Heart left ventricle (tissue), 16 donors: ENCODE measurements at places on chromosomes 1 and 21. TPM values are rescaled to one million over a fixed set of nuclear protein-coding genes. Genes with fewer than 3 reads are reported as not detected.

Gene TOMM40L
- total RNA-seq: 34.2 TPM

Gene BTBD8
- 3.1 TPM for total RNA-seq

DNA sequence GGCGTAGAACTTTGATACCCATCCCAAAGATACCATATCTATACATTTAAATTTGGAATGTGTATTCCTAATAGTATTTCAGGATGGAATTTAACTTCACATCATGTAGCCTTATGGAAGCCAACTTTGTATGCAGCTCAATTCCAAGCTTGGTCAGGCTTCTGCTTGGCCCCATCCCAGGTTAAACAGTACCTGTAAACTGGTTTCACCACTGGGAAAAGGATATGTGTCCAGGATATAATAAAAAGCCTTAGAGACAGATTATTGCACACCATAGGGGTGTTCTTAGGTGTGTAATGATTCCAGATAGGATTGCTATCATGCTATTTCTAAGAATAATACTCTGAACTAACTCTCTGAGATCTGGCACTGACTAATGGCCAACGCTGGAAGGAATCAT, 28.1 kb downstream of the ADAM30 start:
- no peak overlapping the region for H3K27ac ChIP-seq
- H3K4me1 ChIP-seq: peaks cover 2% of the 10 kb centered on the region
- no peaks in the 10 kb centered on the region for H3K27me3 ChIP-seq
- H3K4me3 ChIP-seq: no peak overlapping the region
- H3K36me3 ChIP-seq: no peaks in the 10 kb centered on the region

Gene APP
- 395 TPM for total RNA-seq

GRCh38 chr1:214615871-214616270, 12.9 kb downstream of the CENPF start:
- no peak for DNase-seq
- H3K4me3 ChIP-seq: no peak overlapping the region
- no peaks in the 10 kb centered on the region for H3K4me1 ChIP-seq
- no peak overlapping the region for H3K27ac ChIP-seq
- no peaks in the 10 kb centered on the region for H3K36me3 ChIP-seq

Gene OR2T35
- total RNA-seq: not detected

GRCh38 chr1:2989976-2990375, 31.3 kb upstream of the ACTRT2 start:
- H3K4me1 ChIP-seq: no peaks in the 10 kb centered on the region
- H3K27me3 ChIP-seq: no peaks in the 10 kb centered on the region
- no peaks in the 10 kb centered on the region for H3K36me3 ChIP-seq
- no peak for DNase-seq
- no peak overlapping the region for H3K27ac ChIP-seq

Gene RYR2
- 980 TPM for total RNA-seq

- H3K4me3 ChIP-seq: no peak overlapping the region
- H3K27ac ChIP-seq: no peak overlapping the region
- no peaks in the 10 kb centered on the region for H3K4me1 ChIP-seq
Measured at GRCh38 chr1:229148041-229148671, 122.8 kb upstream of the RAB4A start.

DNA sequence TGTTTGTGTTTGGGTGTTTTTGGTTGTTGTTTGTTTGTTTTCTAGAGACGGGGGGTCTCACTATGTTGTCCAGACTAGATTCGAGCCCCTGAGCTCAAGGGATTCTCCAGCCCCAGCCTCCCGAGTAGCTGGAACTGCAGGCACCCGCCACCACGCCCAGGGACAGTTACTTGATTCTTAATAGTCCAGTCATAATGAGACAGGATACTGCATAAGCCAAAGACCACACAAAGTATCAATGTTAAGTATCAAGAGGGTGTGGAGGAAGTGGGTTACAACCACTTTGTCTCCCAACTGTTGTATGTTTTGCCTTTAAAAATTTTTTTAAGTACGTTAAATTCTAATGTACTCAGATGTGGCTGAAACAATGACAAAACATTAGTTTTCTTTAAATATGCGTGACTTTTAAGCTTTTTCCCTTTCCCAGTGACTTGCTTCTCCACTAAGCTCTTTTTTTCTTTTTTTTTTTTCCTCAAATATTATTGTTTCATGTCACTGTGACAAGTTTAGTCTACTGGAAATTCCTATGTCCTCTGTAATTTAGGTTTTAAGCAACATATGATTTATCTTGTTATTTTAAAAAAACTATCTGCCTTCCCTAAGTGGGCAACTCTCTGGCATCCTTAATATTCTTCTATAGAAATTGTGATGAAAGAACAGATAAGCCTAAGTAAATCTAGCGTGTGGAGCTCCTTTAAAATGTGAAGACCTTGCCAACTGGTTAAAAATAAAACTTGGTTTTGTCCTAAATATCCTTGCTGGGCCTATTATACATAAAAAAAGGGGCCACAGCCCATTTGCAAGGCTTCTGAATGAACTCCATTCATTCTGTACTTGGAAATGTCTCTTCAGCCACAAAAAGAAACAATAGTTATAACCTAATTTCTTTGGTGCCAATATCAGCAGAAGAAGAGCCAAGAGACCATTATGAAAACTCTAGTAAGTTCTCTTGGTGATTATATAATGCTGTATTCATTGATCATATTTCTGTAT, 56.2 kb upstream of the DPH5 start:
- no peak for DNase-seq
- no peak overlapping the region for H3K27ac ChIP-seq
- H3K4me3 ChIP-seq: no peak overlapping the region
- H3K4me1 ChIP-seq: no peaks in the 10 kb centered on the region

DNA sequence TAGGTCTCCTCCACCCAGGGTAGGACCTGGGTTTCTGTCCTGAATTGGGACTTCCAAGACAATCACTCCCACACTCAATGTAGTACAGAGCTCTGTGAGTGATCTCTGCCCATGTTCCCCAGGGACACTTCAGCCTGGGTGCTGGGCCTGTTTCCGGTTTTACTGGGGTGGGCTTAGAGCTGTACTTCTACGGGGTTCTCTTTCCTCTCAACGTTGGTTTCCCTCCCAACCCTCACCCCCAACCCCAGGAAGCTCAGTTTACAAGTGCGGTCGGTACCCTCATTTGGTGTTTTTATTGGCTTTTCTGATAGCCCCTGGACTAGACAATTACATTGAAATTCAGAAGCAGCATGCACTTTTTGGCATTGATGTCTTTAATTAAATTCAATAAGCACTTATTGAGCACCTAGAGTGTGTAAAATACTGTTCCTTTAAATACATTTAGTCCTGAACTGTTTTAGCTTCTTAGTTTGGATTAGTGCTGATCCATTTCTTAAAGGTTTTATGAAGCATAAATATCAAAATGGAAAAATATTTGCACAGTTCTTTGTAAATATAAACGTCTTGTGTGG, 542 bp upstream of the XPR1 start:
- H3K4me1 ChIP-seq: peaks cover 32% of the 10 kb centered on the region
- H3K27me3 ChIP-seq: no peaks in the 10 kb centered on the region
- no peaks in the 10 kb centered on the region for H3K36me3 ChIP-seq
- peak overlapping the region; percentile 90 for H3K27ac ChIP-seq

Gene TRABD2B
- total RNA-seq: 1.1 TPM

- no peaks in the 10 kb centered on the region for H3K36me3 ChIP-seq
- H3K27ac ChIP-seq: no peak overlapping the region
- no peak for DNase-seq
- no peaks in the 10 kb centered on the region for H3K27me3 ChIP-seq
- H3K4me1 ChIP-seq: no peaks in the 10 kb centered on the region
- H3K4me3 ChIP-seq: no peak overlapping the region
Measured at GRCh38 chr1:79287982-79288381, 281.5 kb upstream of the ADGRL4 start.

Gene CMPK1
- total RNA-seq: 72.5 TPM

GRCh38 chr1:24048205-24048869, 63.6 kb downstream of the MYOM3 start:
- no peak overlapping the region for H3K27ac ChIP-seq
- H3K36me3 ChIP-seq: no peaks in the 10 kb centered on the region
- DNase-seq: no peak
- H3K27me3 ChIP-seq: no peaks in the 10 kb centered on the region
- no peak overlapping the region for H3K4me3 ChIP-seq
- peaks cover 15% of the 10 kb centered on the region for H3K4me1 ChIP-seq

- no peak overlapping the region for H3K27ac ChIP-seq
- H3K4me1 ChIP-seq: no peaks in the 10 kb centered on the region
- H3K27me3 ChIP-seq: no peaks in the 10 kb centered on the region
Measured at GRCh38 chr1:113320272-113320671, 70.0 kb upstream of the MAGI3 start.

DNA sequence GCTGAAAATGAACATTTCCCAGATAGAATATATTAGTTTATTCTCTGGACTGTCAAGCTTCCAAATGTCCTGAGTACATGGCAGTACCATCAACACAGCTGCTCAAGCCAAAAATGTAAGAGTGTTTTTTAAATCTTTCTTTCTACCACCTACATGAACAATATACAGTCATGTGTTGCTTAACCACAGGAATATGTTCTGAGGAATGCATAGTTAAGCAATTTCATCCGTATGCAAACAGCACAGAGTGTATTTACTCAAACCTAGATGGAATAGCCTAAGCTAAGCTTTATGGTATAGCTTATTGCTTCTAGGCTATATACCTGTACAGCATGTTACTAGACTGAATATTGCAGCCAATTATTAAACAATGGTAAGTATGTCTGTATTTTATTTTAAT, 561.9 kb upstream of the ADGRL4 start:
- H3K27ac ChIP-seq: no peak overlapping the region
- no peaks in the 10 kb centered on the region for H3K36me3 ChIP-seq
- DNase-seq: no peak
- H3K4me1 ChIP-seq: no peaks in the 10 kb centered on the region

DNA sequence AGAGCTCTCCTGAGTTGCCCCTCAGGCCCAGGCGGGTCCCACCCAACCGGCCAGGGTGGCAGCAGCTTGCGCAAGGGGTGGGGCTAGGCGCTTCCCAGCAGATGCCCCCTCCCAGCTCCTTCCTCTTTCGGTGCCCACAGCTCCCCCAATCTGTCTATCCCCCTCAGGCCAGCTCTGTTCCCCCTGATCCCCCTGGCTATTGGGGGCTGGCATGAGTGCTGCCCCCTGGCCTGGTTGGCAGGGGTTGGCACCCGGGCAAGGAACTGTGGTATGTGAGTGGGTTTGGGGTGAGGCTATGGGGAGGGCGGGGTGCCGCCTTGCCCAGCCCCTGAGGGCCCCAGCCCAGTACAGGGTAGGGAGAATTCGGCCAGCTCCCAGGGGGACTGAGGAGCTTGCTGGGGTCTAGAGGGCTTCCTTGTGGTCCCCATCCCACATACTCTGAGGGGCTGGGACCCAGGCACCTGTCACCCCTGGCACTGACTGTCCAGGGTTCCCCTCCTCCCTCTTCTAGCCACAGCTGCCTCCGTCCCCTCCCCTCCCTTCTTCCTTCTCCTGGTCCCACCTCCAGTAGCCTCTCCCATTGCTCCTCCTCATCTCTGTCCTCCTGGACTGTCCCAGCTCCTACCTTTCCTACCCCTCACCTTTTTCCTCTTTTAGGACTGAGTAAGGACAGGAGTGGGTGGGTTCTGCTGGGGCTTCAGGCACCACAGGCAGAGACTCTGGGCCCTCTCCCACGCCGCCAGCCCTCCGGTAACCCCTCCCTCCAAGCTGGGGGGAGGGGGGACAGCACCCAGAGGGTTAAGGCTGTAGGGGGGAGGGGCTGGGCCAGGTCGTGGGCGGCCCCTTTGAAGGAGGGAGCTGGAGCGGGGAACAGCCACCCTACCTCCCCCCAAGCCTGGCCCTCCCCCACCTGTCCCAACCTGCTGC, 5.7 kb downstream of the ZBTB7B start:
- no peaks in the 10 kb centered on the region for H3K27me3 ChIP-seq
- peak overlapping the region; percentile 32 for H3K4me3 ChIP-seq
- H3K27ac ChIP-seq: peak overlapping the region; percentile 16
- peaks cover 38% of the 10 kb centered on the region for H3K4me1 ChIP-seq

GRCh38 chr1:24692351-24692980, 49.4 kb downstream of the SRRM1 start:
- H3K4me1 ChIP-seq: peaks cover 36% of the 10 kb centered on the region
- H3K27ac ChIP-seq: no peak overlapping the region
- no peaks in the 10 kb centered on the region for H3K36me3 ChIP-seq
- no peaks in the 10 kb centered on the region for H3K27me3 ChIP-seq
- no peak overlapping the region for H3K4me3 ChIP-seq

DNA sequence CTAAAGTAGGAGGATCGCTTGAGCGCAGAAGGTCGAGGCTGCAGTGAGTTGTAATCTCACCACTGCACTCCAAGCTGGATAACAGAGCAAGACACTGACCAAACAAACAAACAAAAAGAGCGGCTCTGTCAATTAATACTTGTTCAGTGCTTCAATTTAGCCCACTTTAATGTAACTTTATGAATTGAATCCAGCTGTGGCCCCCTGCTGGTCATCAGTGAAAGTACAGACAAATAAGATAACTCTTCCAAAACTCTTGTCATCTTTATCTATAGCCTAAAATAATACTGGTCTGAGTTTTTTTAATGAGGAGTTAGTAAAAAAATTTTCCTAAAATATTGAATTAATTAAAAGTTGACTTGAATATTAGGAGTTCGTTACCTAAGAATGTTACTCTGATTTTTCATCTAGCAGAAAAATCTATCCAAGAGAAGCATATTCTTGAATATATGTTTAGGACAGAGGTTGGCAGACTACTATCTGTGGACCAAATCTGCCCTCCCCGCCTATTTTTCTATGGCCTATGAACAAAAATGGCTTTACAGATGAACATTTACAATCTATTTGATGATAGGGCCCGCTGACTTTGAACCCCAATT, 26.1 kb downstream of the ATP5PF start:
- no peak overlapping the region for H3K27ac ChIP-seq
- peaks cover 7% of the 10 kb centered on the region for H3K4me1 ChIP-seq
- H3K4me3 ChIP-seq: no peak overlapping the region
- H3K36me3 ChIP-seq: peaks cover 75% of the 10 kb centered on the region

- no peaks in the 10 kb centered on the region for H3K4me1 ChIP-seq
- H3K36me3 ChIP-seq: peaks cover 51% of the 10 kb centered on the region
- H3K27ac ChIP-seq: no peak overlapping the region
- no peak overlapping the region for H3K4me3 ChIP-seq
- DNase-seq: no peak
- no peaks in the 10 kb centered on the region for H3K27me3 ChIP-seq
Measured at GRCh38 chr21:34800797-34801518, 132.2 kb downstream of the CLIC6 start.

Gene NBPF1
- total RNA-seq: 12.0 TPM

Gene AK5
- total RNA-seq: 0.71 TPM

Gene RRP15
- total RNA-seq: 19.0 TPM

DNA sequence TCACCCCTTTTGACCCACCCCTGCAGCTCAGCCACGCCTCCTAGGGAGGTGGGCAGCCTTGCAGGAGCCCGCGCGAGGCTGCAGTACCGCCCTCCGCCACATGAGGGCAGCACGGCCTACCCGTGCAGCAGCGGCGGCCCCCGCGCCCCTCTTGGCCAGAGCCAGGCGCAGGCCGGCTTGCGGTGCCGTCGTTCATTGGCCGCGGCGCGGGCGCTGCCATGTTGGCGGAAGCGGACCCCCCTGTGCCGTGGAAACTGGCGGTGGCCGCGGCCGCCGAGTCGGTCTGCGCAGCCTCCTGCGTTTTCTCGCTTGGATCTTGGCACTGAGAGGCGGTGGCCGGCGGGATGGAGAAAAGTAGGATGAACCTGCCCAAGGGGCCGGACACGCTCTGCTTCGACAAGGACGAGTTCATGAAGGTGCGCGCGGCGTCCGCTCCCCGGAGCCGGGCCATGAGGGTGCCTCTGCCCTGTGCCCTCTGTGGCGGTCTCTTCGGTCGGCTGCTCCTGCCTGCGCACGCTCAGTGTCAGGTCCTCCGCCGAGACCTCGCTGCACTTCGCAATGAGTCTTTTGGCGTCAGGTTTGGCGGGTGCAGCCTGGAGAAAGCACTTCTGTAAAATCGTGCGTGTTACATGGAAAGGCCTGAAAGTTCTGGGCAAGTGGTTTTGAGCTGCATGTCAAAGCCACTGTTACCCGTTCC, at the start of gene COG2:
Gene COG2, plus strand, starts transcription at position 219 of the 697 bp plus-strand sequence. Its CDS starts 126 bp downstream, at position 345.
- H3K4me1 ChIP-seq: peaks cover 25% of the 10 kb centered on the region
- H3K36me3 ChIP-seq: peaks cover 6% of the 10 kb centered on the region
- peak; percentile 92 for DNase-seq
- H3K27ac ChIP-seq: peak within 1 kb of the TSS; percentile 89
- H3K27me3 ChIP-seq: no peaks in the 10 kb centered on the region

Gene GJC2
- 1.8 TPM for total RNA-seq
